Temporal lobe (tissue), 4 donors: ENCODE measurements at places on chromosomes 12 and 14. TPM values are rescaled to one million over a fixed set of nuclear protein-coding genes. Genes with fewer than 3 reads are reported as not detected.

GPR137C gene
- 32.7 TPM for total RNA-seq

CAMKK2 gene
- total RNA-seq, result 57.8 TPM

UNC79 gene
- 33.9 TPM for total RNA-seq

PSEN1 gene
- total RNA-seq, result 52.9 TPM
